Mucosa of gallbladder (tissue), 1 donor: ENCODE measurements at places on chromosomes 12 and 14. TPM values are rescaled to one million over a fixed set of nuclear protein-coding genes. Genes with fewer than 3 reads are reported as not detected.

Gene NGB
- not detected for total RNA-seq

Gene CLMN
- 63.5 TPM for total RNA-seq

Gene ARHGEF40
- 124 TPM for total RNA-seq

Gene SLC35F4
- not detected for total RNA-seq

Gene RFX4
- total RNA-seq = 0.26 TPM

Gene LRRK2
- total RNA-seq = 28.7 TPM

Gene KRT77
- total RNA-seq = not detected

Gene AQP6
- total RNA-seq = 0.32 TPM

Gene TTC9
- 8.1 TPM for total RNA-seq

Gene NOS1
- total RNA-seq = 0.40 TPM

Gene KRT83
- total RNA-seq = not detected
